NCI-H460 (cell line): ENCODE measurements at places on chromosomes 11 and 22.

- DNase-seq: no peak
Measured at GRCh38 chr11:90220391-90220790, 2.5 kb downstream of the CHORDC1 start.

DNA sequence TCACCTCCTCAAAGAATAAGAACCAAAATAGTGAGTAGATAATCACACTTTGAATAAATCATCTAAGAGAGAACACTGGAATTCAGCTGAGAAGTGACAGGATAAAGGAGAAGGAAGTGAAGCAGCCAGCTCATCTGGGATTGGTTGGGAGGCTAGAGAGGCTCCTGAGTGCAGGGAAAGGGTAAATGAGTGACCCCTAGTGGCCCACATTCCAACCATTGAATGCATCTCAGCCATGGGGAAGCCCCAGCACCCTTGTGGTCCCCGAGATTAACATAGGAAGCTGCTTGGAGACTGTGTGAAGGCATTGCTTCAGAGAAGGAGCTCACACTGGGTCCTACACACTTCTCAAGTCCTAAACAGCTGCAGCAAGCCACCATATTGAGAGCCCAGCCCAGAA is 82.3 kb downstream of the JRKL start:
- DNase-seq: no peak

DNA sequence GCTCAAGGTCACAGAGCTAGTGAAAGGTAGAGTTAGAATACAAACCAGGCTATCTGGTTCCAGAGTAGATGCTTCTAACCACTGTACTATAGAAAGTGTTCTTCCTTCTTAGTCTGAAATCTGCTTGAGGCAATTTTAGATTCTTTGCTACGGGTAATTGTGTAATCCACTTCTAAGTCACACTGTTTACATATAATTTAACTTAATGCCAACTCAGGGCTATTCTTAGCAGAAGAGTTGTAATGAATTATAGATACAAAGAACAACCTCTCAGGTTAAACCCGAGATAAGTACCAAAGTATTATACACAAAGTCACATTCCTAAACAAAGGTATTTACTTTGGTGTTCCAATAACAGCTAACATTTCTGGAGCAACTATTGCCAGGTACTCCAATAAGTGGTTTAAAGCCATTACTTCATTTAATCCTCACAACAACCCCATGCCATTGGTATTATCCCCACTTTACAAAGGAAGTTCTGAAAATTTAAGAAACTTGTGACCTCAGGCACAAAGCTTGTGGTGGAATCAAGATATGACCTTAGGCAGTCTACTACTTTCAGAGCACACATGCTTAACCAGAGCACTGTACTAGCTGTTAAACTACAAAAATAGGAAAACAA is 31.1 kb upstream of the DDI1 start:
- no peak for DNase-seq

DNA sequence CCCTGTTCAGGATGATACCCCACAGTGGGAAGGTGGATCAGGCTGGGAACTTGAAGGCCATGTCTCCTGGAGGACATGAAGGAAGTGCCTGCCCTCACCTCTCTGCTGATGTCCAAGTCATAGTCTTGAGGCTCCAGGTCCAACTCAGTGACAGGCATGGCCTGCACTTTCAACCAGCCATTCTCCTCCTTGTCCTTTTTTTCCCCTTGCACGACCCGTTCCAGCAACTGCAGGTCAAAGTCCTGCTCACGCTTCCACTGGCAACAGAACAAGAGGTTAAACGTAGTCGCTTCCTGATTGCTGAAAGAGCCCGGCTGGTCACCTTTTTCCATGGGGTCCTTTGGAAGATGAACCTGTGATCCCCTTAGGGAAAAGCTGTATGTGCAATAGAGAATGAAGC is 47.7 kb downstream of the C11orf58 start:
- no peak for DNase-seq

DNA sequence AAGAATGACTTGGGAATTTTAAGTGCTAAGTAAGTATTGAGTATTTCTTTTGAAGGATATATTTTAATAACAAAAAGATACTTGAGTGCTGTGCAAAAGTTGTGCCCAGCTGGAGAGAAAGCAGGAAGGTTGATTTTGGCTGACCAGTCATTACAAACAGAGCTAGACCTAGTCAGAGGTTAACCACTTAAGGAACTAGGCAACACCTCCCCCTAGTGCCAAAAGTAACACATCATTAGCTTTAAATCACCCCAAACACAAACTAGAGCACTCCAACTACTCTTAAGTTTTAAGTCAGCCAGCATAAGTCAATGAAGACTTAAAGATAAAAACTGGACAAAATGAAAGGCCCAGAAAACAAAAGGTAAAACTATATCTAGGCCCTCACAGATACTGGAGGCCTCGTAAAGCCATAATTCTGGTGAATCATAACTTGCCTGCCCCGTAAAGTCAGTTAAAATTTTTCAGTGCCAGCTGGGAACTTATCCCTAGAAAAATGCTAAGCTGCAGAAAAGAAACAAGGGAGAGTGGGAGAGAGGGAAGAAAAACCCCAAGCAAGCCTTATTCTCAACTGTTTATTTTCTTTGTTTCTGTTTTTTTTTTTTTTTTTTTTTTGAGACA is 4.6 kb downstream of the TMEM9B start:
- DNase-seq: peak; percentile 65
